A549 treated with dexamethasone at 1 μM for 4 hours (cell line): ENCODE measurements at places on chromosomes 2 and 18. TPM values are rescaled to one million over a fixed set of nuclear protein-coding genes. Genes with fewer than 3 reads are reported as not detected.

Gene RBKS
- 6.8 to 8.0 TPM (median 7.5 TPM) in 5 replicates for total RNA-seq

Gene ERBB4
- not detected in 5 replicates for total RNA-seq

Gene GPR55
- total RNA-seq = 0.02 TPM in 1 of 5 replicates, not detected in the others

Gene IL36B
- total RNA-seq = 0.09 to 0.28 TPM (median 0.13 TPM) in 3 of 5 replicates, not detected in the others

Gene AGBL5
- total RNA-seq = 28.5 to 34.9 TPM (median 34.4 TPM) in 5 replicates

Gene SCLY
- 15.5 to 21.6 TPM (median 20.5 TPM) in 5 replicates for total RNA-seq

Gene TMEM163
- total RNA-seq = 0.06 to 0.09 TPM (median 0.07 TPM) in 4 of 5 replicates, not detected in the other

Gene SERPINB11
- 0.08 to 0.22 TPM in 2 of 5 replicates, not detected in the others for total RNA-seq

Gene ACOXL
- total RNA-seq = not detected in 5 replicates

Gene TBR1
- total RNA-seq = 0.01 to 0.09 TPM (median 0.04 TPM) in 4 of 5 replicates, not detected in the other

Gene TXNDC2
- 0.07 to 0.17 TPM (median 0.11 TPM) in 5 replicates for total RNA-seq

Gene TRIP12
- 88.3 to 136 TPM (median 117 TPM) in 5 replicates for total RNA-seq

Gene SLC9A4
- not detected in 5 replicates for total RNA-seq

Gene STARD6
- 0.21 TPM in 1 of 5 replicates, not detected in the others for total RNA-seq

Gene MTIF2
- total RNA-seq = 43.3 to 47.7 TPM (median 45.1 TPM) in 5 replicates

Gene MC4R
- not detected in 5 replicates for total RNA-seq

Gene POTEJ
- not detected in 5 replicates for total RNA-seq

Gene DNAJC10
- total RNA-seq = 54.7 to 85.0 TPM (median 73.2 TPM) in 5 replicates

Gene TTN
- under 0.01 to 0.04 TPM (median 0.01 TPM) in 5 replicates for total RNA-seq

Gene TRIM43
- total RNA-seq = 0.07 to 0.17 TPM (median 0.12 TPM) in 4 of 5 replicates, not detected in the other

Gene IL37
- 0.23 TPM in 1 of 5 replicates, not detected in the others for total RNA-seq

Gene MAPK4
- total RNA-seq = 0.15 to 0.31 TPM (median 0.21 TPM) in 5 replicates

Gene PIEZO2
- total RNA-seq = 0.44 to 1.2 TPM (median 0.70 TPM) in 5 replicates

Gene USP40
- 21.0 to 26.2 TPM (median 24.2 TPM) in 5 replicates for total RNA-seq

Gene PID1
- 4.2 to 4.6 TPM (median 4.3 TPM) in 5 replicates for total RNA-seq

Gene CAPN13
- 0.06 to 0.22 TPM (median 0.12 TPM) in 4 of 5 replicates, not detected in the other for total RNA-seq
